EH (cell line): ENCODE measurements at places on chromosomes 11 and 22.

- no peak for DNase-seq
Observed at GRCh38 chr11:30631148-30631547, 45.0 kb upstream of the MPPED2 start.

GRCh38 chr11:2890466-2891294 lies 5.1 kb upstream of the CDKN1C start:
- DNase-seq: peak; percentile 45

GRCh38 chr11:119901657-119902577 lies 172.9 kb upstream of the NECTIN1 start:
- DNase-seq: no peak

- DNase-seq: no peak
Observed at GRCh38 chr11:57530215-57530595, 349 bp downstream of the TIMM10 start.

DNA sequence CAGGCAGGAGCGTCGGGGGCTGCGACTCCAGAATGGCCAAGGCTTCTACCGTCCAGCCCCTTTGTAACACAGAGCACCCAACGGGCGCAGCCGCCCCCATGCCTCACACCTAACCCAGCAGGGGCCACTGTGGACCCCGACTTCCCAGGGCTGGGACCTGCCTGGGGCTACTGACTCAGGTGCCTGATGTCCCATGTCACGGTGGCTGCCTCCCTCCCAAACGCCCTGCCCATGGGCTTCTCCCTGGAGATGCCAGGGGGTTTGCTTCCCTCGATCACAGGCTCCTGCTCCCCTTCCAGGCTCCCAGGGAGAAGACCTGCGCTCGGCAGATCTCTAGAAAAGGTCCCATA lies 84.0 kb downstream of the MYEOV start:
- DNase-seq: no peak

DNA sequence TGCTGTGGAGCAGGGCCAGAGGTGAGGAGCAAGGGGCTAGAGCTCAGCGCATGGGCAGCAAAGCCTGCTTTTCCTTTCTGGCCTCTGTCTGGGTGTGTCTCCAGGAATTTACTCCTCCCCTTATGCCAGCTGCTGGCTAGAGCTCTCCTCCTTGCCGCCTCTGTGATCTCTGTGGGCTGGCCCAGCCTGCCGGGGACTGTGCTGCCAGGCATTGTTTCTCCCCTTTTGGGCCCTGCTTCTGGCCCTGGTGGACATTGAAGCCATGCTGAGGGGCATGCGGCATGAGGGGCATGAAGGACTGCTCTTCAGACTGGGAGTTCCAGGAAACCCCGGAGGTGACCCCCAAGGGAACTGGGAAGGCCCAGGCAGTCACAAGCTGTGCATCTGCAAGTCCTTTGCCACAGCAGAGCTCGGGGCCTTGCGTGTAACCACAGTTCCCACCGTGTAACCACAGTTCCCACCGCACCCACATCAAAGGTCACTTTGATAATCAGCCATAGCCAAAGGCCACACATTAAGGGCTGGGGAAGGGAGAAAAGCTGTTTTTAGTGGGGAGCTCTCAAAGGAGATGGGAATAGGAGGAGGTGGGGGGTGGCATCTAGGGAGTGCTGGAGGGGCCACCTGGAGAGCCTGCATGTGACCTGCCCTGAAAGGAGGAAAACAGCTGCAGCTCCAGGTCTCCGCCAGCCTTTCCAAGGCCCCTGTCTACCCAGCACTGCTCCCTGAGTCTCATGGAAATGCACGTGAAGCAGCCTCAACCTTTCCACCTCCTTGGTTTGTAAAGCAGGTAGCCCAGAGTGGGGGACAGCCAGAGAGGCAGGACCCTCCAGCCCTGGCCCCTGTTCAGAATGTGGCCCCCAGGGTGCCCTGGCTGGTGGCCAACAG lies 62.3 kb downstream of the PPFIBP2 start:
- peak; percentile 48 for DNase-seq

DNA sequence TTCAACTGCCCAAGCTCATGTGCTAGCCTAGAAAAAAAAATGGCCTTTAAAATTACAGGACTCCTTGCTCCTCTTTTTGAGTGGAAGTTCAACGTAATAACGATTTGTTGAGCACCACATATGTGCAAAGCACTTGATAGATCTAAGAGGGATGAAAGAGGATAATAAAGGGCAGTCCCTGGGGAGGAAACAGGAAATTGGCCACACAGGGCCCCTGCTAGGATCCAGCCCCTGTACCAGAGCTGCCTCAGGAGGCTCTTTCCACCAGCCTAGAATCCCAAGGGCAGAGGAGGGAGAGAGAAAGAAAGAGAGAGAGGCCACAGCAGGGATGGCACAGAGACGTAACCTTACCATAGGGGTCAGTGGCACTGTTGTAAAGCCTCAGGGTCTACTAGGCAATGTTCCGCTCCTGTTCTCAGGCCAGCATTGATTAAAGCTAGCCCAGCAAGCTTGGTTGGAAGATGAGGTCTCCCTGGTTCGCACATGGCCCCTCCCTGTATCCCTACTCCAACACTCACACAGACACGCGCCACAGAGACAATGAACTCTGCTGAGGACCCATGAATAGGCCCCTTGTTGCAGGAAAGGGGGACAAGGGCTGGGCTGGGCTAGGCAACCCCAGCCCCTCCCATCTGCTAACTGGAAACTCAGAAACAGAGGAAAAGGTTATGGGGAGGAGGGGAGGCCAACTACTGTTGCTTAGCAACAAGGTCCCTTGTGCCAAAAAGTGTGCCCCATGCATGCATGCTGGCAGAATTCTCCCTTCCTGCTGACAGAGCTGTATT lies at the start of gene TMPRSS5:
TSS of gene TMPRSS5 (minus strand) at position 438 of the 785 bp plus-strand sequence. CDS start at position 354, 84 bp downstream.
- no peak for DNase-seq
